ENCODE measurements at places on chromosomes 1 and 21.

DNA sequence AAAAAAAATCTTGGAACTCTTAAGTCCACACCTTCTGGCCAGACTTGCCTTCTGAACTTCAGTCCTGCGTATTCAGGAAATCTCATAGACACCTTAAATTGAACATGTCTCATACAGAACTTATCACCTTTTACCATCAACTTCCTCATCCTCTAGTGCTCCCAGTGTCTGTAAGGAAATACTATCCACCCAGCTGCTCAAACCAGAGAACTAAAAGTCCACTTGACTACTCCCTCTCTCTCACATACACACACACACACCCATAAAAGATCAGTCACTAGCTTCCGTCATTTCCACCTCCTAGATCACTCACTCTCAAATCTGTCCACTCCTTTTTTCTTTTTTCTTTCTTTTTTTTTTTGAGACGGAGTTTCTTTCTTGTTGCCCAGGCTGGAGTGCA is 10.9 kb upstream of the CAP1 start:
- no peak for DNase-seq

- DNase-seq, result no peak
Observed at GRCh38 chr1:19644395-19644680, 227 bp downstream of the NBL1 start.

GRCh38 chr1:11072216-11072917 is 12.5 kb upstream of the SRM start:
- DNase-seq, result no peak

- no peak for DNase-seq
Observed at GRCh38 chr1:4087530-4088420, 187.7 kb upstream of the C1orf174 start.

DNA sequence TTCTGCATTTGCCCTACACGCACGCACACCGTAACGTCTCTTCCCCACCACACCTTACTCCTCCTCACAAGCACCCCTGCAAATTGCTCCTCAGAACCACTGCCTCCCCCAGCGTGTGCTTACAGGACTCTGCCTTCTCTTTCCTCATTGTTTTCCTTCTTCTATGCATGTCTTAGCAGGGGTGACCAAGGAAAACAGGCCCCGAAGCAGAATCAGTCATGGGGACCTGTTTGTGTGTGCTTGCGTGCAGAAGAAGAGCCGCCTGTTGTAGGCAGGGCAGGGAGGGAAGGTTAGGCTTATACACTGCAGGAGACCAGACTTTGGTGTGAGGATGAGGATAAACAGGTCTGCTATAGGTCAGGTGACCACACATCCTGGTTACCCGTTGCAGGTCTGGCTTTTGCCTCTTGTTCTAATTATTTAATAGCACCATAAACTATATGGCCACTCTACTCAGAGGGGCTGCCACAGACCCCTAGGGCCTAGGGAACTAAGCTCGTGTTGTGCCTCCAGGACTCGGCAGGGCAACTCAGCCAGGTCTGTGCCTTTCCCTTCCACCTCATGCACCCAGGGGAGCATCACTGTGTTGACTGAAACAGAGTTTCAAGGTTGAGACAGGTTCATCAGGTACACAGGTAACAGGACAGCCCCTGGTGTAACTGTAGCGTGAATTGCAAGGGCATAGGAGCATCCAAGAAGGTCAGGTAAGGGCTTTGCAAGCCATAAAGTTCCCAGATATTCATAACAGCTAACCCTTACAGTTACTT is 60.8 kb upstream of the EPS8L3 start:
- no peak for DNase-seq

DNA sequence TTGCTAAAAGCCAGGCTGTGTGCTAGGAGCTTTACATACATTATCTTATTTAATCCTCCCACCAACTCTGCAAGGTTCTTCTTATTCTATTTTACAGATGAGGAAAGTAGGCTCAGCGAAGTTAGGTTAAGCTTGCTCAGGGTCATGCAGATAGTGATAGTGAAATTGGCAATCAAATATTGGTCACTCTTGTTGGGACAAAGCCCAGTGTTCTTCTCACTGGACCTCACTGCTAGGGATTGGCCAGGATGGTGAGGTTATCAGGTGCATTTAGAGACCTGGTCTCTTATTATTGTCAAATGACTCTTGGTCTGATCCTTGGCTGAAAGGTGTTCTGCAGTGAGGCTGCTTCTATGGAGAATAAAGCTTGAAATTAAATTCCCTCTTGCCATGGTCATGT is 145.1 kb downstream of the CNIH3 start:
- DNase-seq, result no peak

DNA sequence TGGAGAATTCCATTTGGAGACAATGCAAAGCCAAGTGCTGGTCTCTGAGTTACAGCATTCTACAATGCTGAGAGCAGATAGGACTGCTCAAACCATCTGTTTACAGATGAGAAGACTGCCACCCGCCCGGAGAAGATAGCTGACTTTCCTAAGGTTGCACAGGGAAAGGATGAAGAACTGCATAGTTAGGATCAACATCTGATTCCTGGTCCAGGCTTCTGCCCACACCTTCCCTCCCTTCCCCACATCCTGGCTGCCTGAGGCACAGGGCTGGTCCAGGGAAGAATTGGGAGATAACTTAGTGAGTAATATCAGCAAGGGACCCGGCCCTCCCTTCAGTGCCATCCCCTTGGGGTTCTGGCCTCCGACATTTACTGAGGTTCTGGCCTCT is 2.0 kb downstream of the SERINC2 start:
- DNase-seq, result no peak

- no peak for DNase-seq
Observed at GRCh38 chr1:225941187-225941941, at the start of gene LEFTY2. Gene LEFTY2 (minus strand): TSS chr1:225941220. CDS start chr1:225941140, 80 bp downstream.

- DNase-seq, result no peak
Observed at GRCh38 chr1:84146411-84147032, 2.5 kb downstream of the PRKACB start.

DNA sequence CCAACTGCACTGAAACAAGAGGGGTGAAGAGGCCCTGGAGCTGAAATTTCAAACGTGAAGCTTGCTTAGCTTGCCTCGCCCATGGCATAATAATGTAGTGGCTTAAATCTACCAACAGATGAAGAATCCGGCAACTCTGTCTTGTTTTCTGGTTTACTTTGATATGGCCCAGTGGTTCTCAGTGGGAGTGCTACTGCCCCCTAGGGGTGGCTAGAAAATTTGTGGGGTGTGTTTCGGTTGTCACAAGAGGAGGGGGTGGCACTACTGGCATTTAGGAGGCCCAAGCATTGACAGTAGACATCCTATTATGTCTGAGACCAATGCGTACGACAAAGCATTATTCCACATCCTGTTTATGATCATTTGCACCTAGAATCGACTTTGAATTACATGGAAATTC is 51.9 kb upstream of the C8B start:
- DNase-seq, result no peak
